ENCODE measurements at places on chromosomes 7 and 10.
A peak's percentile ranks its signal among the peaks of the same experiment; 100 is the strongest.

- DNase-seq = no peak
Measured at GRCh38 chr7:26439521-26440232, 148.0 kb downstream of the SNX10 start.

GRCh38 chr10:95830044-95830443, 74.1 kb downstream of the ENTPD1 start:
- no peak for DNase-seq

- DNase-seq = peak; percentile 4
Measured at GRCh38 chr7:113086431-113086888, at the start of gene GPR85. GPR85 (minus strand) TSS chr7:113086827; CDS start chr7:113084721, 2,106 bp downstream.

DNA sequence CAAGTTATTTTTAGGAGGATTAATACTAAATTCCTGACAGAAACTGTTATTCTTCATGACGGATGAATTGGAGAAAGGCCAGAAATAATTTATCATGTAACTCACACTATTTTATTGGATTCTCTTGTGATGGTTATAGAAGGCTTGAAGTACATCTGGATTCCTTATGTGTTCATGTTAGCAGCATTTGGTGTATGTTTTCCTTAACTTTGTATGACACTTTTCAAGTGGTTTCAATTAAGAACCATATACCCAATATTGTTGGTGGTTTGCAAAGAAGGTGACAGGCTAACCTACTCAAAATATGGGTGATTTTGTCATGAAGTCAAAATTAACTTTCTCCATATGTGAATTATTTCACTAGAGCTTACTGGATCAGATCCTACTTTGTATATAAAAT, 532.2 kb upstream of the CNTNAP2 start:
- DNase-seq = no peak

- no peak for DNase-seq
Measured at GRCh38 chr10:30330497-30331168, 18.4 kb downstream of the MTPAP start.

DNA sequence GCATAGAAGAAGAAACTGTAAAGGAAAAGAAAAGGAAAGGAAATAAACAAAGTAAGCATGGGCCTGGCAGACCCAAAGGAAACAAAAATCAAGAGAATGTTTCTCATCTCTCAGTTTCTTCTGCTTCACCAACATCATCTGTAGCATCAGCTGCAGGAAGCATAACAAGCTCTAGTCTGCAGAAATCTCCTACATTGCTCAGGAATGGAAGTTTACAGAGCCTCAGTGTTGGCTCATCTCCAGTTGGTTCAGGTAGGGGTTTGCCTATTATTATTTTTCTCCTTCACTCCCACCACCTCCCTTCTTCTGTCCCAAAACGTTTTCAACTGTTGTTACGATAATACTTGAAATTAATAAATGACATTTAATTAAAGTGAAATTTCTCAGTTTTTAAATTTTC, 139.6 kb downstream of the MLLT10 start:
- DNase-seq = no peak

GRCh38 chr7:5528815-5529442, 105.3 kb upstream of the TNRC18 start:
- no peak for DNase-seq

- no peak for DNase-seq
Measured at GRCh38 chr7:14858866-14859265, 43.7 kb downstream of the DGKB start.

DNA sequence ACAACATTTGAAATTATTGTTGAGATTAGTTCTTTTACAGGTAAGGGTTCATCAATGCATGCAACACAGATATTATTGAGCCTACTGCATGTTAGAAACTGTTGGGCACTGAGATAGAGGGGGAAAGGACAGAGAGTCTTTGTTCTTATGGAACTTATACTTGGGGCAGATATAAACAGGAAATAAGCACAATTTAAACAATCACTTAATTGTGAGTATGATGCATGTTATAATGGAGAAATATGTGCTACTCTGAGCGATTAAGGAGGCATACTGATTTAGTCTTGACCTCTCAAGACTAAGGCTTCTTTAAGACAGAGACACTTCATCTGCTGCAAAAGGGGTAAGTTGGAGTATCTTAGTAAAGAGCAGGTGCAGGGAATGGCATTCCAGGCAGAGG, 593.3 kb downstream of the CCSER2 start:
- DNase-seq = no peak

GRCh38 chr7:135744938-135745702, 3.5 kb downstream of the FAM180A start:
- no peak for DNase-seq

DNA sequence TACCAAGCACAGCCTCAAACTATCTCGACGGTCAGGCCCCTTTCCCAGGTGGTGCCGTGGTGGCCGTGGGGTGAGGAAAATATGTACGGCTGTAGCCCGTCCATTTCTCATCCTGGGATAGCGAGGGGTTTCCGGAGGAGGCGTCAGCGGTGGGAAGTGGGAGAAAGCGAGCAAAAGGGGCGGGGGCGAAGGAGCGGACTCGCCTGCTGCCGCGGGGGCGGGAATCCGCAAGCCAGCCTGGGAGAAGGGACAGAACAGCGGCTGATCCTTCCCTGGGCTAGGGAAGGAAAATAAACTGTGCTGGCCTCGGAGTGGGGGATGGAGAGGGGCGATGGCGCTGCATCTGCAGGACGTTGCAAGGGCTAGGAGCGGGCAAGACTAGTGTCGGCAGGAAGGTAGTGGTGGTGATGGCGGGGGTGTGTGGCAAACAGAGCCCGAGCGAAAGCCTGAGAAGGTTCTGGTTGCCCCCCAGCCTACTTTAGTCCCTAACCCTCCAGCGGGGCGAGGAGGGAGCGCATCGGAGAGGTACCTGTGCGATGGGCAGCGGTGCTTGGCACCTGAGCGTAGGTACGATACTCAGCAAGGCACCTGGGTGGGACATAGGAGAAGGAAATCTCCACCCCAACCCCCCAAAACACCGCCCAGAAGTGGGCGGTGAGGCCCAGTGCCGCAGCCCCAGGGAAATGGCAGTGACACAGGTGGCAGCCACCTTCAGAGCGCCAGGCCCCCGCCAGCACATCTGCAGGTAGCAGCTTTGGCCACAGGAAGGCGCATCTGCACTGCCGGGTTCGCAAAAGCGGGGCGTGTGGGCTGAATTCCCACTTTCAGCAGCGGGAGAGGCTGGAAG, 49.9 kb upstream of the STEAP1B start:
- no peak for DNase-seq

DNA sequence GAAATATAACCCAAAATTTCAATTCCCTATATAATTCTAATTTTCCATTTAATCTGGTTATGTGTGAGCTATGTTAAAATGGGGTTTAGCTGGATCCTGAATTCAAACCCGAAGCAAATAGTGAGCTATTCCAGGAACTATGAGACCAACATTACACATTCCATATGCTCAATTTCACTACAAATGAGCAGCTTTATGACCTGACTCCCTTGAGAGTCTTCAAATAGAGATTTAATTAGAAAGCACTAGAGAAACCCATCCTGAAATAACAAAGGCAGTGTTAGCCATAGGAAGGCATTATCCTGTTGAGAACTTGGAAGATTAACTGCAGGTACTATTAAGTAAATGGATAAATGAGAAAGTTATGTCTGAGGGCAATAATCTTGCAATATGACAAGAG, 890.0 kb downstream of the GRM8 start:
- DNase-seq = no peak

DNA sequence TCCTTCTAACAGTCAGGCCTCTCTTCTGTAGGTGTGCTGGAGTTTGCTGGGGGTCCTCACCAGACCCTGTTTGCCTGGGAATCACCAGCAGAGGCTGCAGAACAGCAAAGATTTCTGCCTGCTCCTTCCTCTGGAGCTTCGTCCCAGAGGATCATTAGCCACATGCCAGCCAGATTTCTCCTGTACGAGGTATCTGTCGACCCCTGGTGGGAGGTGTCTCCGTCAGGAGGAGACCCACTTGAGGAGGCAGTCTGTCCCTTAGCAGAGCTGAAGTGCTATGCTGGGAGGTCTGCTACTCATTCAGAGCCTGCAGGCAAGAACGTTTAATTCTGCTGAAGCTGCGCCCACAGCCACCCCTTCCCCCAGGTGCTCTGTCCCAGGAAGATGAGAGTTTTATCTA, 611.1 kb upstream of the COBL start:
- DNase-seq = no peak

DNA sequence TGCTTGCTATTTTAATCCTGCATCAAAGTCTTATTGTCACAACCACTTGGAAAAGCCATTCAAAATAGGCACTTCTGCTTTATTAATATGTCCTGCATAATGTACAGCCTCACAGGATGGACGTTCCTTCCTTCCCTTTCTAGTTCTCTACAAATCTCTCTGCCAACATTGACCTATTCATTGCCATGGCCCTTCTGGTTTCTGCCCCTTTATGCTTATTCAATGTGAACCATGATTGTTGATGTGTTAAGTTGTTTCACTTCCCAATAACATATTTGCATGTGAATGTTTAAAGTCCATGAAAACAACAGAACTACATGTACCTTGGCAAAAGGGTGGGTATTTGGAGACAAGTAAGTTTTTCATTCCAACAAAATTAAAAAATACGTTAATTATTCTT, 45.7 kb downstream of the COL28A1 start:
- no peak for DNase-seq

GRCh38 chr7:44814919-44815318, 18.4 kb downstream of the PPIA start:
- no peak for DNase-seq

- DNase-seq = no peak
Measured at GRCh38 chr10:14926061-14926470, 27.8 kb downstream of the DCLRE1C start.

- DNase-seq = no peak
Measured at GRCh38 chr10:78656417-78657162, 412.2 kb upstream of the ZMIZ1 start.

DNA sequence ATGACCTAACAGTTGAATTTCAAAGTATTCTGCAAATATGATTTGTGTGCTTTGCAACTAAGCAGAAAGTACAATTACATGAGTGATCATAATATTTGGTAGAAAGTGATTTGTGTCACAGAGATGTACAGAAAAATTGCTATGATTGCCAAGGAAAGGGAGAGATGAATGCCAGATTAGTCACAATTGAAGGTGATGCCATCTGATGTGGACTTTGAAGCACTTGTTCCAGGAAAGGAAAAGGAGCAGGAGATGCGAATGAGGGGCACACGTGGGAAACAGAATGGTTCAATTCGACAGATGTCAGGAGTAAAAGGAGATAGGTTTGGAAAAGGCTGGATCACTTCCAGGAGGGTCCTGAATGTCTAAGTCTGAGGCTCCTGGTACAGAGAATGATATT, 153.1 kb upstream of the LAMB4 start:
- DNase-seq = no peak

DNA sequence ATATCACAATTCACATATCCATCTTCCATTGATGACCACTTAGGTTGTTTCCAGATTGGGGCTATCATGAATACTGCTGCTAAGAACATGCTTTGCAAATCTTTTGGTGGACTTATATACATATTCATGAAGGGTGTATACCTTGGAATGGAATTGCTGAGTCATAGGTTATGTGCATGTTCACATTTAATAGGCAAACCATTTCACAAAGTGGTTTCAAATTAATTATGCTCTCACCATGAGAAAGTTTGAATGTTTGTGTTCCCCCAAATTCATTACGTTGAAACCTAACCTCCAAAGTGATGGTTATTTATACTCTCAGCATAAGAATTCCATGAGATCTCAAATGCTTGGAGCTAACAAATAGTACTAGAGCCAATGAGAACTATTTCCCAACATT, 86.4 kb downstream of the VPS41 start:
- DNase-seq = no peak

- DNase-seq = no peak
Measured at GRCh38 chr10:45179691-45180090, 135.7 kb downstream of the OR13A1 start.

GRCh38 chr10:132752378-132752777, 33.6 kb downstream of the NKX6-2 start:
- no peak for DNase-seq

DNA sequence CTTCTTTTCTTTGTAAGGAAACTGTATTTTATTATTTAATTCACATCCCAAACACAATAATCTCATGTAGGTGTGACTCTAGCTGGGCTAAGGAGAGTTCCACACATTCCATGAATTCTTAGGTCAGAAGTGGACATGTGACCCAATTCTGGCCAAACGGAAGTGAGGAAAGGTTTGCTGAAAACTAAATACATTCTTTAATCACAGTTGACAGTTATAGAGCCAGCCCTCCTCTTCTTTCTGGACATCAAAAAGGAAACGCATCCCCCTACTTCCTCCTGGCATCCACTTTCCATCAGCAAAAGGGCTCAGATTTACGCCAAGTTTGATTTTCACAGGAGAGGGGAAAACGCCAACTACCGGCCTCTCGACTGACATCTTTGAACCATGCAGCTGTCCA, 774.4 kb upstream of the POM121L12 start:
- no peak for DNase-seq

GRCh38 chr10:50248598-50248997, 2.7 kb downstream of the ASAH2 start:
- DNase-seq = no peak

DNA sequence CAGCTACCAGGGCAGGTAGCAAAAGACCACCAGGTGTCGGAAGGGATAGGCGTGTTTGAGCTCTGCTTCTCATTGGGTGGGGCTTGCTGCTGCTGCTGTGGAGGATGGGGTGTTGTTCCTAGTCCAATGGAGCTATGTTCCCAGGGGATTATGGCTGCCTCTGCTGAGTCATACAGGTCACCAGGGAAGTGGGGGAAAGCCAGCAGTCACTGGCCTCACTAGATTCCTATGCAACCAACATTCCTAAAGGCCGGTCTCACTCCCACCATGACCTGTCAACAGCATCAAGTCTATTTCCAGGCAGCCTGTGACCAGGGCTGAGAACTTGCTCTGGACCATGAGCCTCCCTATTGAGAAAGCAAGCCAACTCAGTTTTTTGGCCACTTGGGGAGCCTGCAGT, 1160.8 kb downstream of the REEP3 start:
- no peak for DNase-seq

GRCh38 chr7:1675673-1676549, 5.8 kb downstream of the ELFN1 start:
- no peak for DNase-seq

DNA sequence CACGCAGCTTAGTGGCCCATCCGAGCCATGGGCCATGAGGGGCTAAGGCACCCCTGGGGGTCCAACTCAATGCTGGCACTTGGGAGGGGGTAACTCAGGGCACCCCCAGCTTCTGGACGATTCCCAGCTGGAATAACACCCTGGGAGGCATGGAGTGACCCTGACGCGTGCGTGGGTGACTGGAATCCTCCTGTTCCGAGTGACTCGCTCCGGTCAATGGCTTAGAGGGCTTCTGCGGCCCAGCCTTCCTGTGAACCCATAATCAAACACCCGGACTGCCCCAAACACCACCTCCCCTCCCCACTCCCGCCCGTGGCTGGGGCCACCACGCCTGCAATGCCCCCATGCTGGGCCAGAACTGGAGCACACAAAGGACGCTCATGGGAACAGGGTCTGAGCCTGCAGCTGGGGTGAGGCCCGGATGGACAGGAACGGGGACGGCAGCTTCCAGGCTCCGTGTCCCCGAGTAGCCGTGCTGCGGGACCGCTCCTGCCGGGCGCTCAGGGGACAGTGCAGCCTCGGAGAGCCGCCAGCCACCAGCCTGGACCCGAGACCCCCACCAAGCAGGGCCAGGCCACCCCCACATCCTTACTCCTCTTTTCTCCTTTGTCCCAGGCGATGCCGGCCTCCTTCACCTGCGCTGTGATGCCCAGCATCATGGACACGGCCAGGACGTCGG, 8.5 kb downstream of the INTS1 start:
- DNase-seq = no peak
